GM23248 (cell line): ENCODE measurements at places on chromosomes 12 and 14.
A peak's percentile ranks its signal among the peaks of the same experiment; 100 is the strongest.

GRCh38 chr12:14284184-14284722 is 81.2 kb upstream of the ATF7IP start:
- DNase-seq = no peak

DNA sequence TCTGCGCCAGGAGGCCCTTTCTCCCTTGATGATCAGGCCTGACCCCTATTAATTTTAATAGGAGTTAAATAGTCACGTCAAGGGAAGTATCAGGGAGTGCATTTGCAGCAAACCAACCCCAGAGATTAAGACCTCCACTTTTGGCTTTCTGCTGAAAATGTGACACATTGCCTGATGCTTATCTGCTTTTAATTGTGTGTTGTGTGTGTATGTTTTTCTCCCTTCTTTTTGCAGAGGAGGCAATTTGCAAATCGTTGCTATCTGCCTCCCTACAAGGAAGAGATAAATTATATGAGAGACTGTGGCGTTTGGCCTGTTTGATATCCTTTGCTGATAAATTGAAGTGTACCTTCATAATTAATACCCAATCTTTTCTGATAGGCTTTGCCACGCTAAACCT is 822.9 kb downstream of the VRK1 start:
- DNase-seq = no peak

GRCh38 chr12:15830538-15830937 is 41.4 kb upstream of the EPS8 start:
- peak; percentile 64 for DNase-seq

GRCh38 chr14:83372271-83372670 is 1838.6 kb upstream of the SEL1L start:
- no peak for DNase-seq

DNA sequence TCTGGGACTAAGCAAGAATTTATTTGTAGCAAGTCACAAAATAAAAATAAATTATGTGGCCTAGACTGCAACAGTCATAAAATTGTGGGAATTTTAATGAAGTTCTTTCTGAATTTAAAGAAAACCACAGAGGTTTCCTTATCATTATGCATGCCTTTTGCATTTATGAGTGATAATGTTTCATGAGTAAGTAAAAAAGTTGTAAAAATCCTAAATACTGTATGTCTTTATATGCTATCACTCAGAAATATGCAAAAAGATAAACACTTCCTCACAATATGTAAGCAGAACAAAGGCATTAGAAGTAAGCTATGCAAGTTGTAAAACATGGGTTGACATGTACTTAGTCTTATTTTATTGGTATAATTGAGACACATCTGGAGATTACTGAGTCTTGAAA is 239.4 kb upstream of the PDE3A start:
- no peak for DNase-seq

DNA sequence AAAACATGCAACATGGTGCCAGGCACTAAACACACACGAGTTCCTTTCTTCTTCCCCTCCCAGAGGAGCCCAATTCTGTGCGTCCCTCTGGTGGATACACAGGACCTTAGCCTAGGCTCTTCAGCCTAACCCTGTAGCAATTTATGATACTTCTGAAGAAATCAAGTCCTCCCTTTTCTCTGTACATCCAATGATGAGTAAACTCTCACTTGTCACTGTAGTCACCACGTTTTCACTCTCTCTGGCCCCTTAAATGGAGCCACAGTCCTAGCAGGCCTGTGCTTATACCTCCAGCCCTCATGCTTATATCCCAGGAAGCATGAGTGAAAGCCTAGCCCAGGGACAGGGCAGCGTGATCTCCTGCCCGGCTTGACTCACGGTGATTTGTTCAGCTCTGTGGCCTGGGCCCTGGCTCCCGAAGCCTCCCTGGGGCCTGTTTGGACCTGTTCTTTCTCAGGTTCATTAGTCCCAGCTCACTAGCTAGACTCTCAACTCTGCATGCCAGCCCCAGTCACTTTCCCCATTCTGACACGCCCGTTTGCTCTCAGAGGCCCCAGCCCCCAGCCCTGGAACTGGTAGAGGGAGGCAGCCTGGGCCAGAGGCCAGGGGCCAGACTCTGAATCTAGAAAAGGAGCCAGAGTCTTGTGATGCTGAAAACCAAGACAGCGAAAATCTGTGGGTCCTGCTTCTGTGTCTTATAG is 24.1 kb upstream of the PLEKHG3 start:
- peak; percentile 74 for DNase-seq

GRCh38 chr12:124696693-124697476 is 129.5 kb upstream of the NCOR2 start:
- DNase-seq = no peak

DNA sequence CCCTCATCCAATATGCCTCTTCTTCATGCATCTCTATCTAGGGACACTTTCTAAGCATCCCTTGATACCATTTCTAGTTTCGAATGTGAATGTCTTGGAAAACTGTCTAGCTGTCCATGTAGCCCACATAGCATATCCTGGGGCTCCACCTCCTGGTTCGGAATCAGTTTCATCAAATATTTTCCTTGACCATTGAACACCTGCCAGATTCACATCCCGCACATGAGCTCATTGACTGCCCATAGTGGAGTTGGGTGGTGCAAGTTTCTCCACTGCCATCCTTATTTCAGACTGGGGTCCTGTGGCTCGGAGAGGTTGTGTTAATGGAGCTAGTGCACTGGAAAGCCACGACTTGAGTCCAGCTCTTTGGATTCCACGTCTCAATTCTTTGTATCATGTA is 58.6 kb upstream of the TMEM263 start:
- peak; percentile 9 for DNase-seq

DNA sequence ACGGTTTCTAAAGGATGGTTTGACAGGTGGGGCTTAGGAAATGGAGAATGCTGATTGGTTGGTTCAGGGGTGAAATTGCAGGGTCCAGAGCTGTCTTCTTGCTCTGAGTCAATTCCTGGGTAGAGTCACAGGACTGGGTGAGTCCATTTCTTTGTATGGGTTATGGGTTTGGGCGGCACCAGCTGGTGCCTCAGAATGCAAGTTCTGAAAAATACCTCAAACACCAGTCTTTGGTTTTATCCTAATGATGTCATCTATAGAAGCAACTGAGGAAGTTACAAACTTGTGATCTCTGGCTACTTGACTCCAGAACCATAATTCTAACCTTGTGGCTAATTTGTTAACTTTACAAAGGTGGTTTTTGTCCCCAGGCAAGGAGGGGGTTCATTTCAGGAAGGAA is 47.6 kb upstream of the EIF5 start:
- DNase-seq = peak; percentile 10

DNA sequence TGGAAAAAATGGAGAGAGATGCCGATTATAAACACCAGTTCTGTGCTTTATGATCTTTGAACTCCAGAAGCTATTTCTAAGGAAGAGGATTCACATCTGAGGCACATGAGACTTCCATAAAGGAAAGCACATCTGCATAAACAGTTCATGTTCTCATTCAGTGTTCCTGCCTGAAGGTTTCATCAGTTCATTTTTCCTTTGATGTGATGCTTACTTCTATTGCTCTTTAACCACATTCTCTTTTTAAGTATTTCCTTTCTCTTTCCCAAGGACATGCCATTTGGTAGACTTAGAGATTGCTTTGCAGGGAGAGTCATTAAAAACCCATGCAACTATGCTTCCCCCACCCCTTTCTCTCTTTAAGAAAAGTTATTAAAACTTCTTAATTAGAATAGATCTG is 387.0 kb upstream of the FLRT2 start:
- no peak for DNase-seq

DNA sequence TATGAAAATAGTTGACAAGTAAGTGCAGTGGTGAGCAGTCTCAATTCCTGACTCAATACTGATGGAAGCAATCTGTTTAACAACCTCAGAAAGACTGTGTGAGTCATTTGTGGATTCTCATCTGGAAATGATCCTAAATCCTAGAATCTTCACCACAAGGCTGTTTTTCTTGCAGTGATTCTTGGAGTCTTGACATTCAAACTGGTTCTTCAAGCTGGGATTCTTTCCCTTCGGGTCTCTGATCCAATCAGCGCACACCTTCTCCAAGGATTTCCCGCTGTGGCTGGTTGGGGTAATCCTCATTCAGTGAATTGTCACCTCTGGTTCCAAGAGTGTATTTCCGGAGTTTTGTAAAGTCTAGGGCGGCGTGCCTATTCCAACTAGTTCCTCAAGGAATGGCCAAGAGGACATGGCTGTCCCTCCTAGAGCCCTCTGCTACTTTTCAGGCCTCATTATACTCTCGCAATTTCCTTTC is 37.7 kb upstream of the FOXJ2 start:
- DNase-seq = peak; percentile 94

GRCh38 chr14:98564006-98564405 is 708.0 kb downstream of the BCL11B start:
- no peak for DNase-seq

DNA sequence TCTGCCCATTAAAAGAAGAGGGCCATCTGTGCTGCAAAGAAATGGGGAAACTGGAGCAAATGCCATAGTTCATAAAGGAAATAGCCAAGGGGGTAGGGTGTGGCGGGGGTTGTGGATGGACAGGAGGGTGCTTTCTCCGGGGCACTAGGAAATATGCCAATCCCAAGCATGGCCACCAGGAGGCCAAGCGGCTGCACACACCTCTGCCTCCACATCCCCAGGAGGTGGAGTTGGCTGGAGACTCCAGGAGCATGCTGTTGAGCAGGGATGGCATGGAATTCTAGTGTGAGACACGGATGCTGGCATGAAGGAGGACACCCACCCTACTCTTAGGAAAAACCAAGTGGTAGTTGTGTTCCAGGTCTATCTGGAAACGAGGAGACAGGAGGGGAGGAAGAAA is 25.2 kb downstream of the NID2 start:
- peak; percentile 48 for DNase-seq

- DNase-seq = no peak
These were observed 1095.9 kb downstream of the TMEM121 start for GRCh38 chr14:106622200-106622745.

DNA sequence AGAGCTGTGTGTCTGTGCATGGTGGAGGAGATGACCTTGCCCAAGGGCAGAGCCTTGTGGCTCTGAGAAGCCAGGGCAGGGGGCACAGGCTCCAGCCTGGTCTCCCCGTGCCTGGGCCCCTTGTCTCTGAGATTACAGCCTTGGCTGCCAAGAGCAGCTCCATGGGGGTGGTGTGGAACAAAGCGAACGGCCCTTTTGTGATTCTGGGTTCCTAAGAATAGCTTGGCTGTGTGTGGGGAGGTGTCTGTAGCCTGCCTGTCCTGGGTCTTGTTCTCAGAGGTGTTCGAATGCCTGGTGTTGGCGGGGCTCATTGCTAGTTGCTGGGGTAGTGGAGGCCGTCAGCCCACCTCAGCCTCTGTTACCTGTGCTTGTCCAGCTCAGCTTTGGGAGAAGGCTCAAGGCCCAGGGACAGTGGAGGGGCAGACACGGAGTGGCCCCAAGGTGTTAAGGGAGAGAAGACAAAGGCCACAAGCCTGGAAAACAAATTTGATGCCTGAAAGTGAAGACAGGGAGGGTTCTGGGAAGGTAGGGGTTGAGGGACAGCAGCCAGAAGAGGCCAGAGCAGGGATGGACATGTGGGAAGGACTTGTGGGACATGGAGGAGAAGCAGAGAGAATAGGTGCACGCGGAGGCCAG is 7.4 kb upstream of the MYH7 start:
- DNase-seq = no peak

DNA sequence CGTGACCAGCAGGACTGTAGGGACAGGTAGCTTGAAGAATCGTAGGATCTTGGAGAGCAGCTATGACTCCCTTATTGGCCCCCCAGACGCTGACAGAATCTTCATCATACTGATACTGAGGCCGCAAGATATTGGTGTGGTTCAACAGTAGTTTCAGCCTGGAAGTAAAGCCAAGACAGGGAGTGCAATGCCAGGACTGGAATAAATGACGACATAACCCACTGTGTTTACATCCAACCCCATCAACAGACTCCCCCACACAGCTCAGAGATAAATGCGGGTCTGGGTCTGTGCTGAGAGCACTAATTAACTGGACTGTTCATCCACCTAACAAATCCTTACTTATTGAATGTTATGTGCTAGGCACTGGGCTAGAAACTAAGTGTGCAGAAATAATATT is 16.6 kb downstream of the NOXRED1 start:
- DNase-seq = no peak
